ENCODE measurements at places on chromosomes 13 and 19.

- no peak for DNase-seq
Measured at GRCh38 chr19:10828981-10829821, 6.8 kb downstream of the TMED1 start.

DNA sequence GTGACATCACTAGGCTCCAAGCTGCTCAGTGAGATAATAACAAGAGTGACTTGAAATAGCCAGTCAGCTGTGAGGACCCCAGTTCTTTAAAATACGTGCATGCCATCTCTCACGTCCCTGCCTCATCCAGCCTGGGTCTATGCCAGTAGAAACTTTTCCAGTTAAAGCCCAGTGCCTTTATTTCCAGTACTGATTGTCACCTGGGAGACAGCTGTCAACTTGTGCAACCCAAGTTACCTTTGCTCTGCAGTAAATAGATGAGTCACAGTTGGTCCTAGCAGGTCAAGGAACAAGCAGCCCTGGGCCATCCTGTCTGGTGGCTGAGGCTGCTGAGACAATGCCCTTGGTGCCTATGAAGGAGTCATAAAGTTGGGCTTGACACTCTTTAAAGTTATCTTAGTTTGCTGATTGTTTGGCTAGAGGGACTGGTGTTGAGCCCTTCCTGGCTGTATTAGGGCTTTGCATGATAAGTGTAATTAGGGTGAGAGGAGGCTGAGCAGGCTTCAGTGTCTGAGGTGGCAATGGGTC lies 228.7 kb downstream of the LACC1 start:
- DNase-seq: no peak

- no peak for DNase-seq
Measured at GRCh38 chr13:85976242-85976641, 177.0 kb upstream of the SLITRK6 start.

- no peak for DNase-seq
Measured at GRCh38 chr19:4443188-4443587, 14.4 kb downstream of the UBXN6 start.

- no peak for DNase-seq
Measured at GRCh38 chr13:27151798-27152599, 19.6 kb downstream of the USP12 start.

DNA sequence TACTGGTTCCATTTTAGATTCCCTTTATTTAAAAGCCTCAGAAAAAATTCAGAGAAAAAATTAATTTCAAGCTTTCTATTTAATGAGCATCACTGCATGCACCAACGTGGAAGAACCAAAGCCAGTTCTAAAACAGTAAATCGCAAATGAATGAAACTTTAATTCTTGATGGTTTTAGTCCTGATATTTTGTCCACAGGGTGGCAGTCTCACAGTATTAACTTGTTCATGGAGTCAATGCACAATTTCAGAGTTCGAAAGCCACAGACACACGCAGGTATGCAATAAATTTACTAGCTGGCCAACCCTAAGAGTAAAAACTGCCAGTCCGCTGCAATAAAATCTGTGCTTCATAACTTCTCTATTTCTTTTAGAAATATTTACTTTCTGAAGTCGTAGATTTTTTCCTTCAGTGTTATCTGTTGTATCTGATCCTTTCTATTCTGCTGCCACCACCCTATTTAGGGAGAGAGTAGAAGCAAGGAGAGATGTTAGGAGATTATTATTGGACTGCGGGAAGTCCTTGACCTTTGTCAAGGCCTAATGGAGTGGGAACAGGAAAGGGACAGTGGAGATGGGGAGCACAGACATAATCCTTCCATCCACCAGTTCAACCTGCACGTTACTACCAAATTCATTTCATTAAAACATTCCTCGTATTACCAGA lies 7.0 kb upstream of the WBP4 start:
- peak; percentile 61 for DNase-seq
